HepG2 (cell line): ENCODE measurements at places on chromosomes 5 and 9. TPM values are rescaled to one million over a fixed set of nuclear protein-coding genes. Genes with fewer than 3 reads are reported as not detected.
A peak's percentile ranks its signal among the peaks of the same experiment; 100 is the strongest.

CKMT2 gene
- 8.8 and 11.5 TPM in 2 replicates for polyA plus RNA-seq

- no peak for DNase-seq
These were observed 901 bp downstream of the ACTL7B start for GRCh38 chr9:108854641-108855528.

C5orf46 gene
- not detected in 2 replicates for polyA plus RNA-seq

DUSP1 gene
- polyA plus RNA-seq, result 55.5 and 79.2 TPM in 2 replicates

NCS1 gene
- polyA plus RNA-seq, result 4.1 and 4.7 TPM in 2 replicates

GRCh38 chr9:3507395-3508077, 18.3 kb downstream of the RFX3 start:
- DNase-seq, result no peak

- no peak for DNase-seq
These were observed 48.5 kb downstream of the SLC22A5 start for GRCh38 chr5:132417889-132418485.

ZNF454 gene
- 0.03 and 0.16 TPM in 2 replicates for polyA plus RNA-seq

GRCh38 chr9:91043056-91043810, 241.6 kb downstream of the SYK start:
- no peak for DNase-seq

PCDHB5 gene
- polyA plus RNA-seq, result 0.03 and 0.08 TPM in 2 replicates

- DNase-seq, result no peak
These were observed 1.3 kb upstream of the ISL1 start for GRCh38 chr5:51381761-51382474.

HMGCS1 gene
- polyA plus RNA-seq, result 56.8 and 102 TPM in 2 replicates

BAAT gene
- 7.9 and 11.2 TPM in 2 replicates for polyA plus RNA-seq

DNA sequence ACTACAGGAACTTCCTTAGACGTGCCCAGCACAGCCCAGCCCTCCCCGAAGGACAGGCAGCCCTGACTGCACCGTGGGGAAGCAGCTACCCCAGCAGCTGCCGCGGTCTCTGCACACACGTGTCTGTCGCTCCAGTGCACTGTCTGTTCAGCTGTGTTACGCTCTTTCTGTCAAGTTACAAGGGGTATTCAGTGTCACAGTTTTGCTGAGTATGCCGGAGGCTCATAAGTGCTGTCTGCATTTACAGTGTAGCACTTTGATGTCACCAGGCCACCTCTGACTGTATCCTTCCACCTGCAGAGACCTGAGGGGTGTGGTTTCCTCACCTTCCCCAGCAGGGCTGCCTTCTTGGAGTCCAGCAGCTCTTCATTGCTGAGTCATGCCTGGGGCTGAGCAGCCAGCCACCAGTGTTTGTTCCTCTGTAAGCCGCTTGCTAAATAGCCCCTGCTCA, 126.8 kb downstream of the EHMT1 start:
- peak; percentile 15 for DNase-seq

DNA sequence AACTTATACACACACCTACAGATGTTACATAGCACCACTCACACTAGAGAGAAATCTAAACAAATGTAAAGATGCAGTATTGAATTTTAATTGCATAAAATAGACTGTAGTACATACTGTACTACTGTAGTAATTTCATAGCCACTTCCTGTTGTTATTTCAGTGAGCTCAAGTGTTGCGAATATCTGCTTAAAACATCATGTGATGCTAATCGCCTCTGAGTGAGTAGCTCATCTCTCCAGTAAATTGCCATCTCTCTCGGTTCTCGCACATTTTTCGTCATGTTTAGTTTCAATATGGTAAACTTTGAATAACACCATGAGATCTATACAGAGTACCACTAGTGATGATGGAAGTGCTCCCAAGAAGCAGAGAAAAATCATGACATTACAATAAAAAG, 22.0 kb upstream of the ARHGEF28 start:
- DNase-seq, result no peak

DNA sequence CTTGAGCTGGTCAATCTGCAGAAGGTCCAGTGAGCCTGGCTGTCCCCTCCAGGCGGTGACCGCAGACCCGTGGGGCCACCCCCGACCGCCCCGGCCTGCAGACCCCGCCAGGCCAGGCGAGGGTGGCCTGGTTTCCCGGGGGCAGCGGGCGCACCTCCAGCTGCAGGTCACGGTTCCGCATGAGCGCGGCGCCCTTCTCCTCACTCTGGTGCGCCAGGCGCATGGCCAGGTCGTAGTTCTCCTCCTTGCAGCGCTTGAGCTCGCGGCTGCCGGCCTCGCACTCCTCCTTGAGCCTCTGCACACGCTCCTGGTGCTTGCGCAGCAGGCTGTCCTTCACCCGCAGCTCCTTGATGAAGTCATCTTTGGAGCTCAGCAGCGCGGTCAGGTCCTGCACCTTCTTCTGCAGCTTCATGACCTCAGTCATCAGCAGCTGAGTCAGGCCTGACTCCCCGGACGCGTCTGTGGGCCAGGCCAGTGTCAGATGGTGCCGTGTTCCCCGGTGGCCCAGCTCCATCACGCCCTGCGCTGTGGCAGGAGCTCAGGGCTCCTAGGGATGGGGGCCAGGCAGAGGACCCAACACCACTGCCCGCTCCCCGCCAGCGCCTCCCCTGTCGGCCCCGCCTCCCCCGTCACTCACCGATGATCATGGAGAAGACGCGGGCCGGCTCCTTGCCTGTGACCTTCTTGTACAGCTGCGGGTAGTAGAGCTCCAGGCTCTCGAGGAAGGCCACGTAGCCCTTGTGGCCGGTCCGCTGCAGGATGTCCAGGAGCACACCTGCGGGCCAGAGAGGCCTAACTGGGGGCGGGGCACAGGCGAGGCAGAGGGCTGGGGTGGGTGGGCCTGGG, 2.6 kb downstream of the CARD9 start:
- no peak for DNase-seq

DNA sequence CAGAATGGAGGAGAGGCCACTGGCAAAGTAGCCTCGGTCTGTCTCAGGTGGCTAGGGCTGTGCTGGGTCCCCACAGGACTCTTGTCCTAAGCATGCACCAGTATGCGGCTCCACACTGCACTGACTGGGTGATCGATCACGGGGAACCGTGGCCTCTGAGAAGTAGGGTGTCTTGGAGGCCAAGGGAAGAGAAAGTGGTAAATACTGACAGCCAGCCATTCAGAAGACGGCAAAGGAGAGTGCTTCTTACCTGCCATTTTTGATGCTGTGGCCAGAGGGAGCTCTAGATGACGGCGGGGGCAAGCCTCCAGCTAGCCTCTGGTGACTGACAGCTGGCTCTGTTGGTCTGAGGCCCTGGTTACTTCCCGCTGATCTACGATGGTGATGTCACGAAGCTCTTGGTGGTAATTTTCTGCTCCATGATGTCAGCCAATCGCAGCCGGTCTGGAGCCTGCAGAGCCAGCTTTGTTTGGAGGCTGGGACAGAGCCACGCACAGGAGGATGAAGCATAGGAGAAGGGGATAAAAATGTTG, 40.4 kb upstream of the GADD45G start:
- DNase-seq, result peak; percentile 50

FAM174A gene
- polyA plus RNA-seq, result 6.8 and 7.8 TPM in 2 replicates

DNA sequence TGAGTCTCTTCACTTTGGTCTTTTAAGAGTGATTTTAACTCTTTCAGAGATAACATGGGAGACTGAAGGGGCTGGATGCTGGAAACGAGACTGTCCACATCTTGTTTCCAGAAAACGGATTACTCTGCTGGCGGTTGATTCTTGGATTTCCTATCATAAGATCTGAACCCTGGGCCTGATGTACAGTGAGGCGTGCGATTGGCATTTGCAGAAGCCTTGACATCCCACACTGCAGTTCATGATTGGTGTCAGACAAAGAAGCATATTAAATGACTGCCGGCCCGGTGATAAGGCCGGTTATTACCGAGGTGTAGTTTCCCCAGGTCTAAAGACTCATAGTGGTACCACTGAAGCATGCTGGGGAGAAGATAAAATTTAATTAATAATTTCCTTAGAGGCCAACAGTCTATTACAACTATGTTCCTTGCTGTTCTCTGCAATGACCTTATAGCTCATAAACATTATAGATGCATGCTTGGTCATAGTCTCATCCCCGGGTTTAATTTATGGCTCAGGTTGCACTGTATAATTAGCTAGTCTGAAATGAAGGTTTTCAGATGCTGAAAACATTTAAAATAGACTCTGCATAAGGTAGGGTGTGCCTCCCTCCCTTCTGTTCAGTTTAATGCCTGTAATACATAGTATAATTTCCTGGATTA, 99.2 kb downstream of the PPP2R2B start:
- DNase-seq, result no peak

GRCh38 chr5:2459251-2459650, 292.2 kb downstream of the IRX2 start:
- DNase-seq, result no peak

DNA sequence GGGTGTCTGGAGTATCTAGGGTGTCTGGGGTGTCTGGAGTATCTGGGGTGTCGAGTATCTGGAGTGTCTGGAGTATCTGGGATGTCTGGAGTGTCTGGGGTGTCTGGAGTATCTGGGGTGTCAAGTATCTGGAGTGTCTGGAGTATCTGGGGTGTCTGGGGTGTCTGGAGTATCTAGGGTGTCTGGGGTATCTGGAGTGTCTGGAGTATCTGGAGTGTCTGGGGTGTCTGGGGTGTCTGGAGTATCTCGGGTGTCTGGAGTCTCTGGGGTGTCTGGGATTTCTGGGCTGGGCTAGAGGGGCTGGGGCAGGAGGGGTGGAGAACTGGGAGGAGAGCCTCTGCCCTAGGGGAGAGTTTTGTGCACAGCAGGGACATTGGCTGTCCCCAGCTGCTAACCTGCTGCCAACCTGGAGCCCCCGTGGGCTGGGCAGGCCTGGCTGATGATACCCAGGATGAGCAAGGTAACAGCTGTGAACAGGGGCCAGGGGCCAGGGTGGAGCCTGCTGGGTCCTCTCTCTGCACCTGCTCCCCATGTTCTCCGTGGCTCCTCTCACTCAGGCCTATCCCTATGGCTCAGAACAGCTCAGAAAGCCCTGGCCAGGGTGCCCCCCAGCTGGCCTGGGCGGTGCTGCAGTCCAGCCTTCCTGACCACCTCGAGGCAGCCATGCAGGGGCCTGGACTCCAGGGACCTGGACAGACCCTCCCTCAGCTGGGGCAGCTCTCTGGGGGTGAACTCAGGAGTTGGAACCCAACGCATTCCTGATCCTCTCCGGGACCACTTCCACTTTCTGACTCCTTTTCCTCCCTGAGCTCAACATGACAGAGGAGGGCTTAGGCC, 29.9 kb downstream of the LHX3 start:
- no peak for DNase-seq

GRCh38 chr9:80094176-80094771, 522.5 kb downstream of the TLE4 start:
- DNase-seq, result no peak

DNA sequence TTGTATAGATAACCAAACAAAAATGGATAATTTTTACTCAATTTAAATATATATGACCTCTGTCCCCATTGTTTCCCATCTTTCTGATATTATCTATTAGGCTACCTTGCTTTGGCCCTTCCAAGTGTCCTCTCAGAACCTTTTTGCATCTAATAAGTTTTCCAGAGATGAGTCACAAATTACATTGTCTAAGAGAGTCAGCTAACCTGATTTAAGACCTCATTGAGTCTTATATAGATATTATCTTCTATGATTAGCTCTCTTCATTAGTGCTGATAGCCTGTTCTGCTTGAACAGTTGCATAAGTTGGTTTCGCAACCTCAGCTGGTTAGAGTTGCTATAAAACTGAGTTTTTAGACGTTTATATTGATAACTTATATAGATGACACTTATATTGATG, 623.1 kb downstream of the LRRC70 start:
- no peak for DNase-seq

DNA sequence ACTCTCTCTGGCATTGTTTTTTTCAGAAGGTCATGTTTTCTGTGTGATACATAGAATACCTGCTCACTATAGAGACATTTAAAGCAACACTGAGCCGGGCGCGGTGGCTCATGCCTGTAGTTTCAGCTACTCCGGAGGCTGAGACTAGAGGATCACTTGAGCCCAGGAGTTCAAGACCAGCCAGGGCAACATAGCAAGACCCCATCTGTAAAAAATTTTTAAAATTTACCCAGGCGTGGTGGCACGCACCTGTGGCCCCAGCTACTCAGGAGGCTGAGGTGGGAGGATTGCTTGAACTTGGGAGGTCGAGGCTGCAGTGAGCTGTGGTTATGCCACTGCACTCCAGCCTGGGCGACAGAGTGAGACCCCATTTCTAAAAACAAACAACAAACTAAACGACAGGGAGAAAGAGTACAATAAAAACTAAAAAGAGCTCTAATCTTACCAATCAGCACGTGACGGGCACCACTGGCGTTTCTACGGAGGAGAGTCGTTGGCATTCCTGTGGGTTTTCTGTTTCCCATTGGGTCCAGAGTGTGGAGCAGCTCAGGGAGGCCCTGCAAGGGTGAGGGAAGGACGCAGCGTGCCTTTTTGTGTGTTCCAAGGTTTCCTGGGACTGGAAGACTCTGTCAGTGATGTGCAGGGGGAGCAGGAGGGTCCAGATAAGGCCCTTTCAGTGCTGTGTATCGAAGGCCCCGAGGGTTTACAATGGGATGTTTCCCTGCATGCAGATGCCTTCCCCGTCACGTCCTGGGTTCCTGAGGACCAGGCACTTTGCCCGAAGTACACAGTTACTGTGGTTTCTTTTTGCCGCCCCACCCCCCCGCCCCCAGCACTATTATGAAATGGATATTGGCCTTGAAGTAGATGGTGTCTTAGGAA, 7.2 kb upstream of the RNU6ATAC start:
- DNase-seq, result no peak

DNA sequence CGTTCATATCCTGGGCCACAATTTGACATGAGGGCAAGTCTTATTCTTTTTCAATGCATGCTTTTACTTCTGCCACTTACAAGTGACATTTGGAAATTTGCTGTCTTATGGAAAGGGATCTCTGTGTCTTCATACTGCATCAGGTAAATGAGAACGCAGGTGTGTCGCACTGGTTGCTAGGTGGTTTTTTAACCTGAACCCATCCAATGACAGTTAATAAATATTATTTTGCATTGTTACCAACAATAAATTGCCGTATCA, 1.1 kb downstream of the ADAMTS16 start:
- DNase-seq, result no peak

- no peak for DNase-seq
These were observed 3.6 kb downstream of the TRIO start for GRCh38 chr5:14146725-14147124.

DNA sequence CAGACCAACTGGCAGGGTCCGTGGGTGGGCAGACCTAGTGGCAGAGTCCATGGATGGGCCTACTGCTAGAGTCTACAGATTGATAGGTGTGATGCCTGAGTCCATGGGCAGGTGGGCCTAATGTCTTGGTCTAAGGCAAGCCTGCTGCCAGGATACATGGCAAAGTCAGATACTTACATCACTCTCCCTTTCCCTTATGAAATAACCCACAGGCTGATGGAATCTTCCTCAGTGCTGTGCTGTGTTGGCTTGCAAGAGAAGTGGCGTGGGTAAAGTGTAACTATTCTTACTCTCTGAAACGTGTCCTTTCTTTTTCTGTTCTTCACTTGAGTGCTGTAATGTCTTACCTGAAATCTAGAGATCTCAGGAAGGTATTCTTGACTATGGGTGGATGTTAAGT, 67.3 kb upstream of the ADRB2 start:
- DNase-seq, result no peak

DNA sequence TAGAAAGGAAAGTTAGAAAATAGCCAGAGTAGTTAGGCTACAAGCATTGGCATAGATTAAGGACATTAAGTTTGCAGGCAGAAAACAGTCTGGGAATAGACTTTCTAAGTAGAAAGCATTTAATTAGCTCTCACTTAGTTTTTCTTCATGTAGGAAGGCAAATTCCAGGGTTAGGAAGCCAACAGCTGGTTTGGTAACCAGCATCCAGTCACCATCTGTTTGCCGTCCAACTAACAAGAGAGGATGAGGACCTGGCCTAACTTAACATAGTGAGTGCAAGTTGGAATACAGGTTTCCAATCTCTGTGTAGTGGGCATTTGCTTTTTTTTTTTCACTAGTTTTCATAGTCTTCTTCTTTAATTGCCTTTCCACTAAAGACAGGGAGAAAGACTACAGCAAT, 121.7 kb upstream of the NR3C1 start:
- no peak for DNase-seq

- DNase-seq, result no peak
These were observed 25.3 kb downstream of the FAF2 start for GRCh38 chr5:176473335-176474006.
